ENCODE measurements at places on chromosomes 7 and 10.

DNA sequence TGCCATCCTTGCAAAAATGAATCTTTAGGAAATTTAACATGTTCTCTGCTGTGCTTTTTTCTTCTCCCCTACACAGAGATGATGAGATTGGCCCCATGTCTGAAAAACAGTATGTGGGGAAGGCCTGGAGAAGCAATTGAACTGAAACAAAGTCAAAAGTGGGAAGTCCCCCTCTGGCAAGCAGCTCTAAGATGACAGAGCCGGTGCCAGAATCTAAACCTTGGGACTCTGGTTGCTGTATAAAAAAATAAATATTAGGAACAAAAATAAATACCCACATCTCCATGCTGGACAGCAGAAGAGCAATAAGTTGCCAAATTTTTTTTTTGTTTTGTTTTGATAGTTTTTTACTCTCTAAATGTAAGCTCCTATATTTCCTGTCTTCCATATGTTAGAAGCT lies 51.8 kb upstream of the TRIL start:
- DNase-seq: no peak

GRCh38 chr10:118732245-118733165 lies 22.3 kb downstream of the CACUL1 start:
- peak; percentile 44 for DNase-seq

DNA sequence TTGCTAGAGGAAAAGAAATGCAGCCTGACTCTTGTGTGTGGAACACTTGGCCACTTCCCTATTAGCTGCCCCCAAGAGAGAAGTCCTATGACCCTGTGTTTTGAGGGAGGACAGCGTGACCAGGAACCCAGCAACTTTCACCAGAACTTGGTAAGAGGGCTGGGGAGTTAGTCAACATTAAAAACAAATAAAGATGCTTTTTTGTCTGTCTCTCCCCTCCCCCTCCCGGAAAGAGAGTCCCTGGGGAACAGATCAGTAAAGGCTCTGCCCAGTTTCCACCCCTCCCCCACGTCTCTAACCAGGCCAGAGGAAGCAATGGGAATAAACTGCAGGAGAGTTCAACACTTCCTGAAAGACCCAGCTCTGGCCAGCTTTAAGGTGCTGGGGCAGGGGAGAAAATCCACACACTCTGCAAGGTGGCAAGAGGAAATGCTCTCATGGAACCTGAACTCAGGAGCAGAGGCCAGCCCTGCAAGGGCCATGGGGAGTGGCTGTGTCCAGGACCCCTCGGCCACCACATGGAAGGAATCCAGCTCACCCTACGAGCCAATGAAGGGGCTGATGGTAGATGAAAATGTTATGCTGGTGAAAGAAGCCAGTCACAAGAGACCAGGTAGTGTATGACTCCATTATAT lies 21.5 kb downstream of the SH3PXD2A start:
- DNase-seq: no peak

- DNase-seq: no peak
These were observed 21.3 kb downstream of the TBC1D12 start for GRCh38 chr10:94423627-94424026.

DNA sequence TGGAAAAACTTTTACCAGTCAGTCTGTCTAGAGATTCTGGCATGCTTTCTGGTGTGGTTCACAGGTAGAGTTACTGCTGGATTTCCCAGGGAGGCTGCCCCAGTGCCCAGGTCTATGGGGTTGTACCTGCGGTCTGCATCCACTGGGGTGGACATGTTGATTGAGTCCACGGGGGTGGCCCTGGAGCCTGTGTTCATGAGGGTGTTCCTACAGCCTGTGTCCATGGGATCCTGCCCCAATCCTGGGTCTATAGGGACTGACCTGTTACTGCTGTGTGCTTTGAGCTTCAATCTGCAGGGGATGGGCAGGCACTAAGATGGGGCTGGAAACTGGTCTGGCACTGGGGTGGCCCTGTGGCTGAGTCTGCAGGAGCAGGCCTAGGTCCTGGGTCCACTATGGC lies 54.5 kb upstream of the PRPS1L1 start:
- no peak for DNase-seq

- peak; percentile 34 for DNase-seq
These were observed 28.5 kb upstream of the CRYGN start for GRCh38 chr7:151468217-151469018.

DNA sequence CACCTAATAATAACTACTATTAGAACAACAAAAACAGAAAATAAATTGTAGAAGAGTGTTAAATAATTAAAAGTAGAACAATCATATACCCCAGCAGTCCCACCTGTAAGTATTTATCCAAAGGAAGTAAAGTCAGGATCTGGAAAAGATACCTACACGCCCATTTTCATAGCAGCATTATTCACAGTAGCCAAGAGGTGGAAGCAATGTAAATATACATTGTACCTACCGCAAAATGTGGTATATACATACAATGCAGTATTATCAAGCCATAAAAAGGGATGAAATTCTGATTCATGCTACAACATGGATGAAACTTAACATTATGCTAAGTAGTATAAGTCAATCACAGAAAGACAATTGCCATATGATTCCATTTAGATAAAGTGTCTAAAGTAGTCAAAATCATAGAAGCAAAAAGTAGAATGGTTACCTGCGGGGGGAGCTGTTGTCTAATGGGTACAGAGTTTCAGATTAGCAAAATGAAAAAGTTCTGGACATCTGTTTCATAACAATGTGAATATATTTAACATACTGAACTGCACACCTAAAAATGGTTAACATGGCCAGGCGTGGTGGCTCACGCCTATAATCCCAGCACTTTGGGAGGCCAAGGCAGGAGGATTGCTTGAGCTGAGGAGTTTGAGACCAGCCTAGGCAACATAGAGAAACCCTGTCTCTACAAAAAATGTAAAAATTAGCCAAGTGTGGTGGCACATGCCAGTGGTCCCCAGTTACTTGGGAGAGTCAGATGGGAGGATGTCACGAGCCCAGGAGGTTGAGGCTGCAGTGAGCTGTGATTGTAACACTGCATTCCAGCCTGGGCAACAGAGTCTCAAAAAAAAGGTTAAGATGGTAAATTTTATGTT lies 6.0 kb upstream of the TMED4 start:
- DNase-seq: peak; percentile 80

DNA sequence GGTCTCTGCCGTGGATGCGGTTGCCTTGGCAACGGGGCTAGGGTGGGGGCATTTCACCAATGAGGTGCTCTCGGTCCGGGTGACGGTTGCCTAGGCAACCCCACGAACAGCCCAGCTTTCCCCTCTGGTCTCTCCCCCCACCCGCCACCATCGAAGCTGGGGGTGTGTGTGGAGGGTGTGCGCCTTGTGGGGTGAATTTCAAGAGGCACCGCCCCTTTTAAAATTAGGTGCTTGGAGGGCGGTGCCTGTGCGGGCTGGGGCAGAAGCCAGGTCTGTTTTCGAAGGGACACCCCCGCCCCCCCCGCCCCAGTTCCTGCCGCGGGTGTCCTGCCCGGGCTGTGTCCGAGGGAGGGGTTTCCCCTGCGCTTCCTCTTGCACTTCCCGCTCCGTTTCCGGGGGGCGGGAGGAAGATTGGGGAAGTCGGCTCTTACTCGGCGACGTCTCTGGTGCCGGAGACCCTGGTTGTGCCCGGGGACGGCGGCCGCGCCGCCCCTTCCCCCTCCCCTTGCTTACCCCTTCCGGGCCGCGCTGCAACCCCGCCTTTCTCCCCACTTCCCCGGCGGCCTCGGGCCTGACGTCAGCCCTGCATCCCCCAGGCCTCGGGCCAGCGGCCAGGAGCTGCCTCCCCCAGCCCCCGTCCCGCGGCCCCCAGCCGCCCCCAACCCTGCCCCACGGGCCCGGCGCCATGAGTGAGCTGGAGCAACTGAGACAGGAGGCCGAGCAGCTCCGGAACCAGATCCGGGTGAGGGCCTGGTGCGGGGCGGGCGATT lies 2.2 kb downstream of the GNB2 start:
- DNase-seq: peak; percentile 96

DNA sequence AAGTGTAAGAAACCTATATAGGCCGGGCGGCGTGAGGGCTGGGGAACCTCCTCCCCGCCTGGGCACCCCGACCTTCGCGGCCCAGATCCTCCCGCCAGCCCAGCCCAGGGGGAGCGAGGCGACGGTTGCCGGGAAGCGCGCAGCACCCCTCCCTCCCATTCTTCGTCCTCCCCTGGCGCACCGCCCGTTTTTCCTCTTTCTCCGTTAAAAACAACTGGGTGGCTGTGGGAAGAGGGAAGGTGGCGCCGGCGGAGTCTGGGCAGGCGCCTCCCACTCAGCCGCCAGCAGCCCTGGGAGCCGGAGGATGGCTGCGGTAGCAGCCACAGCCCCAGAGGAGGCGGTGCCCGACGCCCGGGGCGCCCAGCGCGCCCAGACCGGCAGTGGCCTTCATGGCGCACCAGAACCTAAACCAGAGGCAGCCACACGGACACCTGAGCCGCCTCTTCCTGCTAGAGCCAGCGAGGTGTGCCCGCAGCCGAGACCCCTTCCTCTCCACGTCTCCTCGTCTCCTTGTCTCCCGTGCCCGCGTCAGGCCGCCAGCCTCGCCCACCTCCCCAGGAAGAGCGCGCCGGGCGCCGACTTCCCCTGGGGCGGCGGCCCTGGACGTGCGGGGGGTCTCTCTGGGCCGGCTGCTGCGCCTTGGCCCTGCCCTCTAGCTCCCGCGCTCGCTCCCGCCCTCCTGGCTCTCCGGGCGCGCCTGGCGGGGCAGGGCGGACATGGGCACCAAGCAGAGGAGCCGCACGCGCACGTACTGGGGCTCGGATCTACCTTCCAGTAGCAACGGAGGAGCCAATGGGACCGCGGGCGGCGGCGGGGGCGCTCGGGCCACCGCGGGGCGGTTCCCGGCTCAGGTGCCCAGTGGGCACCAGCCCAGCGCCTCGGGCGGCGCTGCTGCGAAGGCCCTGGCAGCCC lies 32.8 kb upstream of the SFTPD start:
- DNase-seq: no peak

DNA sequence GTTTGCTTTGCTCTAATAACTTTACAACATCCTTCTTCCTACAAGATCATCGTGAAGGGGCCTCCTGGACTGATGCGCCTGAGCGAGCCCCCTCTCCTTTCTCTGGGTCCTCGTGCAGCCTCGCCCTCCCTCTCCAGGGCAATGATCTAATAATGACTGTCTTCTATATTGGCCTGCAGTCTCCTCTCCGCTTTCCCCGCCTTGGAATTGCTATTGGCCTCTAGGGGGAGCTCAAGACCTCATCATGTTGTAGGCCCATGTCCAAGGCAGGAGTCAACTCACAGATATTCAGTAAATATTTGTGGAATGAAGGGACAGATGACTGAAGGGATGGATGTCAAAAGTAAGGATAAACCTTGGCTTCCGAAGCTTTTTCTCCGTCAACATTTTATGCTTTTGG lies 1180.3 kb downstream of the TYW1 start:
- no peak for DNase-seq

- DNase-seq: no peak
These were observed 438.3 kb downstream of the PLXDC2 start for GRCh38 chr10:20254497-20254896.

DNA sequence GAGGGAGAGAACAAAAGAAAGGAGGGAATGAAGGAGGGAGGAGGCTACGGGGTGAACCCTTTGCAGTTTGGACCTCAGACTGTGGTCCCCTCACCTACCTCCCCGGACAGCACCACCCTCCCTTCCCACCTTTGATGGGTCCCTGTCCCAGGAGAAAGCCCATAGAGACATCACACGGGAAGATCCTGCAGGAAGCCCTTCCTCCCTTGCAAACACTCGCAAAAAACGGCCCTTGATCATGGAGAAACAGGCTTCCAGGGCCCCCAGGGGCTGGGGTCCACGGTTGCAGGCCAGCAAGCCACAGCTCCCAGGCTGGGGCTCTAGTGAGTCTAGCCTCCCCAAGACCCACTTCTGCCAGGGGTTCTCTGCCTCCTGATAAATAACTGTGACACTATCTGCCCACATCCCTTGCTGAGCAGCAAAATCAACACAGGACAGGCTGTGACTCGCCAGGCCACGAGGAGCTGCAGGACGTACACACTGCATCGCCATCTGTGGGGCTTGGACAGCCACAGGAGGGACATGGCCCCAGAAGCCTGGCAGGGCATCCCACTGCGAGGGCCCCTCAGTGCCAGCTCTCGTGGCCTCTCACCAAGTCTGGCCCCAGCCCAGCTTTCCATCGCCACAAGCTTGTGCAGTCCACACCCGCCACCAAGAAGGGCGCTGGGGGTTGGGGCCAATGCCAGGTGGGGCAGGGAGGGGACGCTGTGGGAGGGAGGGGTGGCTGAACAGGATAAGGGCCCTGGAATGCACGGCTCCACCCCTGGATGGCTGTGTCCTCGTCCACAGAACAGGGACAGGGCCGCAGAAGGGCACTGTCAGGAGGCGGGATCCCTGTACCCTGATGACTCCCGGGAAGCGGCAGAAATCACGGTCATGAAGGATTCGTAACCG lies 34.2 kb downstream of the PDGFA start:
- no peak for DNase-seq

GRCh38 chr7:87058744-87059524 lies 520 bp downstream of the ELAPOR2 start:
- DNase-seq: peak; percentile 19

GRCh38 chr10:113475381-113475807 lies 77.5 kb upstream of the HABP2 start:
- DNase-seq: no peak

DNA sequence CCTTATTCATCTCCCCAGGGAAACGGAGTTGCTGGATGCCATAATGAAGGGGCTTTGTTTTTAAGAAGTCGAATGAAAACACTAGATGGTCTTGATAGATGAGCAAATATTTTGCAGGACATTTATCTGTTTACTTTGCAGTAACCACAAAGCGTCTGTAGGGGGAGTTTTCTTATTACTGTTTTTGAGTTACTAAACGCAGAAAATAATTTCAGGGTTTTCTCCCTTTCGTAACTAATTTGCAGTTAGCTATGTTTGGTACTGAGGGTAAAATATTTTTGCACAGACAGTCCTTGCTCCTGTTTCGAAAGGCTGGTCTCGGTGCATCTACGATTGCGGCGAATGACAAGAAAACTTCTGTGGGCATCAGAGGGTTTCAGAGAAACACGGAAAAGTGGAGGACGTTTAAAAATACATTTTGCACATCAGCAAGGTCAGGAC lies 505.6 kb upstream of the MKI67 start:
- no peak for DNase-seq

- no peak for DNase-seq
These were observed 95.0 kb upstream of the LEP start for GRCh38 chr7:128146052-128146451.

GRCh38 chr7:38294926-38295325 lies 21.5 kb upstream of the TARP start:
- DNase-seq: no peak

GRCh38 chr10:91214911-91215310 lies 5.6 kb upstream of the PCGF5 start:
- DNase-seq: no peak

- DNase-seq: no peak
These were observed 89.7 kb downstream of the POLR1F start for GRCh38 chr7:19619122-19619521.

- DNase-seq: no peak
These were observed 8.1 kb downstream of the SDK1 start for GRCh38 chr7:3309140-3309539.

DNA sequence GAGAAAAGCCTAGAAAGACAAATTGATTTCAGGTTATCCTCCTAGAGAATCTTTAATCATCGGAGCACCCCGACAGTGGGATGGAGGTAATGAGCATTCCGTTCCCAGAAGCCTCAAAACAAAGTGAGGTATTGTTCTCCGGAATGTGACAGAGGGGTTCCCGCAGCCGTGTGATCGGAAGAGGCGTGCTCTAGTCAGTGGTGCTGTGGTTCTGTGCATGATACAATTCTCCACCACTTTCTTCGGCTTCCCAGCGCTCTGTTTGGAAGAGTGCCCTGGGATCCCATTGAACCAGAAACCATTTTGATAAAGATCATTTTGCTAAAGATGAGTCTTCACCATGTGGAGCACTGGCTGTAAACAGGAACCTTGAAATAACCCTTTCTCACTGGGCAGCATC lies 434.6 kb downstream of the PAXIP1 start:
- DNase-seq: no peak
